ENCODE measurements at places on chromosomes 4 and X. TPM values are rescaled to one million over a fixed set of nuclear protein-coding genes. Genes with fewer than 3 reads are reported as not detected.

- DNase-seq, result no peak
Observed at GRCh38 chr4:170274616-170275015, 184.9 kb upstream of the AADAT start.

DNA sequence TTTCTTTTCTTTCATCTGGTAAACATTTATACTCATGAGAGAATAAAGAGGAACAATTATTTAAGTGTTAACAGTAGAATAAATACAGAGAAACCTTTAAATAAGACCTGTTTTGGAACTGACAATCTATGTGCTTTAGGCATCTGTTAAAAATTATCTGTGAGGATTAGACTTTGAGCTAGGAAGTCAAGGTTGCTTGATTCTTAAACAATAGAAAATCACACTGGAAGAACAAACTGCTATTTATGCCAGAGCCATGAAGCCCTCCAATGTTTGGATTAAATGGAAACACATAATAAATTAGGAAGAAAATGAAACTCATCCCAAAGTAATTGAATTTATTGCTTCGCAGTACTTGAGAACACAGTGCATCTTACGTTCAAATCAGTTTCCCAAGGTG is 207.2 kb upstream of the NPY2R start:
- DNase-seq, result no peak

DNA sequence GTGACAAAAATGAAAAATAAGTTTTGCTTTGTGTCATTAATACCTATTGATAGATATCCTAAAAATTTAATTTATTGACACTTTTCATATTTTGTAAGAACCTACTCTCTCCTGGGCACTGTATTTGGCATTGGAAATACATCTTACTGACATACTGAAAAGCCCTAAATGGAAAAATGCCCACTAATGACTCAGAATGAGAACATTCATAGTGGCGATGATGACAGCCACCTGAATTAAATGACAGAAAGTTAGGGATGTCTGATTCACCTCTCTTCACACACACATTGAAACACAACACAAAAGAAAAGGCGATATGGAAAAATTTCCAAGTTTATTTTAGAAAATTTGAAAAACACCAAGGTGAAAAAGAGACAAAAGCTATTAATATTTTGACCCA is 992.3 kb downstream of the STPG2 start:
- DNase-seq, result no peak

DNA sequence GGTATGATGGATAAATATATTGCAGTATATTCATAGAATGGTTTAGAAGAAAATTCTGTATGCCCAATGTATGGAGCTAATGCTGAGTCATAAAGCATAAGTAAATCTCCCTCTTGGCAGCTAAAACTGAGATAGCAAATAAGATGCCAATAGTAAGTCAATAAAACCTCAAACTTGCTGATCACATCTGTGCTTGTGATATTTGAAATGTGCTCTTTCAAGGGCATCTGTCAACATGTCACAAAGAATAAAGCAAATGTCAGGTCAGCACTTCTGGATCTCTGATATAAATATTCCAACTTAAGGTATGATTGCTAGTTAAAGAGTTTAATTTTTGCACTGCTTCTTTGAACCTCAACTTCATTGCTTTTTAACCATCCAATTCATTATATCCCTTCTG is 262.3 kb upstream of the EMCN start:
- no peak for DNase-seq

The CFAP99 gene
- 0.85 TPM for total RNA-seq

The GYPB gene
- not detected for total RNA-seq

The CDK16 gene
- total RNA-seq, result 82.1 TPM

The AGTR2 gene
- not detected for total RNA-seq

Data from PC-9 (cell line).